ENCODE measurements at places on chromosomes 2 and 18.

GRCh38 chr2:131035826-131036231 is 57.4 kb downstream of the FAM168B start:
- DNase-seq = no peak

DNA sequence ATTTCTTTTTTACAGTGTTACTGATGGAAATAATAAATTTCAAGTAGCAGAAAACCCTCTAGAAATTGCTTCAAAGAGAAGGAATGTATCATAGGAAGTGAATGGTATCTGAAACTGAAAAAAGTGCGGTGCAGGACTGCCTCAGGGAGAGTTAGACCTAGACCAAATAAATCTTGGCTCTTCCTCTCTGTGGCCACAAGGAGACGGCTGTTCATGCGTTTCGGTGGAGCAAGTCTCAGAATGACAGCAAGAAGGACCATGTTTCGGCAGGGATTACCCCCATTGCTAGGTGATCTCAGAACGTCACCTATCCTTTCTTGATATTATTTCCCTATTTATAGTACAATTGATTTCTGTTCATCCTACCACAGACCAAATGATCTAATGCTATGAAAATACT is 522.3 kb downstream of the SOX11 start:
- no peak for DNase-seq

DNA sequence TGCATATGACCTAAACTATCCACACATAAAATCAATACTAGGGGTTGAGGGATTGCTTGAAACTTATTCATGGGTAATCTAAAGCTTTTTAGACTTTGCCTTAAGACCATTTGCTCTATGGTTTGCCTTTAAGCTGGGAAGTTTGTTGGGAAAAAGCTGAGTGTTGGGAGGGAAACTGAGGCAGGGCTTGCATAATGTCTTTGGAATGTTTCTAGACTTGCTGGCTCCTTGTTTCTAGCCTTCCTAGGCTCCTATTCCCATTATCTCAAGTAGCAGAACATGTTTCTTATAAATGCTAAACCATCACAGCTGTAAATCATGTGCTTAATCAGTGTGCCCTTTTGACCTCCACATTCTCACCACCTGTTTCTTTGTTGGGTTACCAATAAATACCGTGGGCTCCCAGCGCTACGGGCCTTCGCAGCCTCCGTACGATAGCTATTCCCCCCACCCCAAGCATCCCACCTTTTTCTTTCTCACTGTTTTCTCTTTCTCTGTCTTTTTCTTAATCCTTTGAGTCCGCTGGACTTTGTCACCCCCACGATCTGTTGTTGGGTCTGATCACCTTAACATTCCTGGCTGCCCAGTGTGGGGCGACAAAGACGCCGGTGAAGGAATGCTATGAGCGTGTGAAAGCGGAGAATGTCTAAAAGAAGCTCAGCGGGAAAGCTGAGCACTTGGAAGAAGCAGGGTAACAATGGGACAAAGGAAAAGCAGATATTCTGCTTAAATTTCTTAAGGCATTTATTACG is 49.4 kb upstream of the CWC22 start:
- no peak for DNase-seq

GRCh38 chr2:220509096-220509757 is 881.8 kb downstream of the SLC4A3 start:
- no peak for DNase-seq

All from GM04504 (cell line).